ENCODE measurements at places on chromosomes 1 and 21. TPM values are rescaled to one million over a fixed set of nuclear protein-coding genes. Genes with fewer than 3 reads are reported as not detected.

- no peak overlapping the region for H3K27ac ChIP-seq
- no peaks in the 10 kb centered on the region for H3K27me3 ChIP-seq
- H3K4me3 ChIP-seq: no peak overlapping the region
- no peaks in the 10 kb centered on the region for H3K4me1 ChIP-seq
These were observed 206.8 kb upstream of the ESRRG start for GRCh38 chr1:216929870-216930582.

- H3K36me3 ChIP-seq: no peaks in the 10 kb centered on the region
- no peaks in the 10 kb centered on the region for H3K27me3 ChIP-seq
- no peak for DNase-seq
- no peak overlapping the region for H3K4me3 ChIP-seq
These were observed 136.3 kb downstream of the PEX14 start for GRCh38 chr1:10610901-10611600.

DNA sequence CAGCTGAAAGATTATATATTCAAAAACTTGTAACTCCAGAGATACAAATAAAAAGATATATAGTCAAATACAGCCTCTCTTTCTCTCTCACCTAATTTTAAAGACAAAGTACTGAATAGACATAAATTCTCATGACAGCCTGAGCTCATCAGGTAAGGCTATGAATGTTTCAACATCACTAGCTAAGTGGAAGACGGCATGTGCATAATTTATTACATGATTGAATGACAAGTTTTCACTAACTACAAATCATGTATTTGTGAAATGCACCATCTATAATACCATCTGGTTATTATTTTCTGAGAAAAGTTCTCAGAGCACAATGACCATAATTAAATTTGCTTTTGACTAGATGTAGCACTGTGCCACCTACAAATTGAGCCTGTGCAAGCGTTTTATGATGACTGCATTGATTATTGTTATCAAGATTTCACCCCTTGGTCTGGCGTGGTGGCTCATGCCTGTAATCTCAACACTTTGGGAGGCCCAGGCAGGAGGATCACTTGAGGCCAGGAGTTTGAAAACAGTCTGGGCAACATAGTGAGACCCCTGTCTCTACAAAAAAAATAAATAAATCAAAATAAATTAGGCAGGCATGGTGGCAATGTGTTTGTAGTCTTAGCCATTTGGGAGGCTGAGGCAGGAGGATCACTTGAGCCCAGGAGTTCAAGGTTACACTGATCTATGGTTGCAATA, 128.2 kb downstream of the APP start:
- H3K4me1 ChIP-seq: no peaks in the 10 kb centered on the region
- H3K27me3 ChIP-seq: no peaks in the 10 kb centered on the region
- H3K36me3 ChIP-seq: peaks cover 12% of the 10 kb centered on the region
- DNase-seq: no peak
- no peak overlapping the region for H3K4me3 ChIP-seq
- H3K27ac ChIP-seq: no peak overlapping the region

Gene SELE
- total RNA-seq: 8.5 TPM

Gene ADAMTS1
- total RNA-seq: 37.9 TPM

DNA sequence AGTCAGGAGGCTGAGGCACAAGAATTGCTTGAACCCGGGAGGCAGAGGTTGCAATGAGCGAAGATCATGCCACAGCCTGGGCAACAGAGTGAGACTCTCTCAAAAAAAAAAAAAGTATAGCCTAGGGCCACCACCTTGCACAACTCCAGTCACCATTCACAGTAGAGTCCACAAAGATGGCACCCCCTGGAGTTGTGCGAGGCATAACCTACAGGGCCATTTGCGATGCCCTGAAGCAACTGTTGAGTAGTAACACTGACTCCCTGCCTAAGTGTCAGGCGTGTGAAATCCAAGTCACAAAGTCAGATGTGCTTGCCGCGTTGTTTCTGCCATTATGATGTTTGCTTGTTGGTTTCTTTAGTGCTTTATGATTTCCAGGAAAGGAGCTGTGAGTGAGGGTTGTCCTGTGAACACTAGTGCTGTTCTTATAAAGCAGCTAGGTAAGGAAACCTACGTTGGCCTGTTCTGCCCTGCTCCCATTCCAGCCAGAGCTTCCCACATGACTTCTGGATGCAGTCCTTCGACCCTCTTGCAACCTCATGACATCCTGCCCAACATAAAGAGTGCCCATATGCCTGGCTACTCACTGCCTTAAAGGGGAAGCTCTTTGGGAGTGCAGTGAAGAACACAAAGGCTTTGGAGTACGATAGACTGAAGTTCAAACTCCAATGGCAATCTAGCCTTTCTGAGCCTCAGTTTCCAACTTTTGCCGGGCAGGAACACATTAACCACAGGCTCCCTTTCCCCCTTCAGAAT, 29.8 kb downstream of the FHAD1 start:
- H3K27me3 ChIP-seq: no peaks in the 10 kb centered on the region
- H3K4me3 ChIP-seq: no peak overlapping the region
- H3K4me1 ChIP-seq: no peaks in the 10 kb centered on the region
- no peak overlapping the region for H3K27ac ChIP-seq
- no peak for DNase-seq

Gene DUSP10
- 7.7 TPM for total RNA-seq

DNA sequence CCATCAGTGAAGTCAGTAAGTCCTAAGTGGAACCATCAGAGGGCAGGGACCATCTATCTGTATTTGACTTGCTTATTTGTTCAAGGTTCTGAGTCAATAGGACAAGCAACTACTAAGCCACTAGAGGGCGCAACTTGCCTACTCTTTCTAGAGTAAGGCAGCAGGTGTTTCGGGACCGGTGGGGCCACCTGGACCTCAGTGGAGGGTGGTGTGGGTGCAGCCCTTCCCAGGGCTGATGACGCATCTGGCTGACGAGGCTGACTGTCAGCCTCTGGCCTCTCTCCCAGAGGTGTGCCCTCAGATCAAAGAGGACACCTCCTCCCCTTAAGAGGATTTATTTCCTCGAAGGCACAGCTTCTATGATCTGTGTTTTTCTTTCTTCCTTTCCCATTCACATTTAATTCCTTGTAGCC, 6.6 kb downstream of the CBR3 start:
- H3K36me3 ChIP-seq: no peaks in the 10 kb centered on the region
- peak; percentile 94 for DNase-seq
- H3K27ac ChIP-seq: no peak overlapping the region
- H3K4me3 ChIP-seq: no peak overlapping the region
